Esophagus muscularis mucosa (tissue), 4 donors: ENCODE measurements at places on chromosomes 13 and 19.

GRCh38 chr13:98838776-98839175 lies 86.3 kb upstream of the SLC15A1 start:
- no peak for DNase-seq

DNA sequence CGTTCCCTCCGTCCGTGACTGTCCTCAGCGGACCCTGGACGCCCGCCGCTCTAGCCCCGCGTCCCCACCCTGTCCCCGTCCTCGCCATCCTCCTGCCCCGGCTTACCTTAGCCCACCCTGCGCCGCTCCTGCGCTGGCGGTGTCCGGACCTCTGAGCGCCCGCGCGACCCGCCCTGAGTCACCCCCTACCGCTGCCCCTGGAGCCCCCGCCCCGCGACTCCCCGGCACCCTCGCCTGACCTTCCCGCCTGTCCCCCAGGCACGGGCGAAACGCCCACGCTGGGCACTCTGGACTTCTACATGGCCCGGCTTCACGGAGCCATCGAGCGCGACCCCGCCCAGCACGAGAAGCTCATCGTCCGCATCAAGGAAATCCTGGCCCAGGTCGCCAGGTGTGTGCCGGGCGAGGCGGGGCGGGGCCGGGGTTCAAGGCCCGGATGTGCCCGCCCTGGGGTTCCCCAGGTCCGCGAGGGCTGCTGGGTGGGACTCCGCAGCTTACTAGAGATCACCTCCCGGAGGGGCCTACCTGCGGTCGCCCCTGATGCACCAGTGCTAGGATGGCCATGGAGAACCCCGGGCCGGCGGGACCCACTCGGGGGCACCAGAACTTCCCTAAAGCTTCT lies 5.1 kb downstream of the HMG20B start:
- DNase-seq = no peak

GRCh38 chr13:69306766-69307165 lies 800.9 kb upstream of the ATXN8OS start:
- no peak for DNase-seq

DNA sequence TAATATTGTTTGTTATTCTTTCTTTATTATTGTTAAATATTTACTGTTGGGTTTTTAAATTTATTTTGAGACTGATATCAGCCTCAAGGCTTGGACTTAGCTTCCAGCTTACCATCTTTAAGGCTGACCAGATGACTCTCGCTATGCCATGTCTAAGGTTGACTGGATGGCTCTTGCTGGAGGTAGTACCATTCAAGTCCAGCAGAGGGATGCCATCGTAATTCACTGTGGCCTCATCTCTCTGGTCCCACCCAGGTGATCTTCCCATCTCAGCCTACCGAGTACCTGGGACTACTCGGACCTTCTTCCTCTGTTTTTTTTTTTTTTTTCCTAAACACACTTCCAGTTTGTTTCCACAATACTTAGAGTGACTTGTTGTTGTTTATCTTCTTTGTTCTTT lies 41.7 kb upstream of the ZNF91 start:
- DNase-seq = peak; percentile 53

GRCh38 chr19:4088975-4089374 lies 22.3 kb upstream of the ZBTB7A start:
- DNase-seq = no peak

- no peak for DNase-seq
These were observed 101.3 kb upstream of the SLC15A1 start for GRCh38 chr13:98853771-98854221.

GRCh38 chr19:29505097-29505824 lies 20.5 kb upstream of the VSTM2B start:
- DNase-seq = no peak

DNA sequence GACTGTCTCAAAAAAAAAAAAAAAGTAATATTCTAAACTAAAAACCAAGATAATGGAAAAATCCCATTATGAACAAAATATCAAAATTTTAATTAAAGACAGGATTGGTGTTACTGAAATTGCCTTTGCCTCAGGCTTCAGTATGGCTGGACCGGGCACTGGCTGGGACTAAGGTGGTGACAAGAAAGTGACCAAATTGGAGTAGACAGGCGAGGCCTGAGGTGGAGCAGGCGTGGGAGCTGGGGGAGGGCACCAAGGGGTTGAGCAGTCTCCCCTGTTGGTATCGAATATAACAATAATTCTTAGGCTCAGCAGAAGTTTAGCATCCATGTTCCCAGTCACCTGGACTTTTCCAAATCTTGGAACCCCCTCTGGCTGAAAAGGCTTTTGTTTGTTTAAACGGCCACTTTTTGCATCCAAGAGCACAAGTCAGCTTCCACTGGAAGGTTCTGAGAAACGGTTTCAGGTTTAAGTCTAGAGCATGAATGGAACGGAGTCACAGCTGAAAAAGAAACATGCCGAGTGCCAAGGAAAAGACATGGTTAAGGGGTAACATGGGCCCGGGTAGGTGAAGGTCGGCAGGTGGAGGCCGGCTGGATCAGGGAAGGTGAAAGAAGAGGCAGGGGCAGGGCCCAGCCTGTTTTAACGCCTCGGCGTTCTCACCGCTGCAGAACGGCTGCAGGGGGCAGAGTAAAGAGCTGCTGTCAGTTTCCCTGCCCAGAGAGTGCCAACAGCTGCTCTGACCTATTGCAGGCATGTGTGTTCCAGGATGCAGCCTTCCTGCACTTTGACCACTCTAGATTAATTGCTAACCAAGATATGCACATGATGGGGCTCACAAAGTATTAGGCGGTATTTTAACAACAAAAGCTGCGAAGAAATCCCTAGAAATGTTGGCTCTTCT lies 104.4 kb downstream of the TM9SF2 start:
- DNase-seq = no peak

DNA sequence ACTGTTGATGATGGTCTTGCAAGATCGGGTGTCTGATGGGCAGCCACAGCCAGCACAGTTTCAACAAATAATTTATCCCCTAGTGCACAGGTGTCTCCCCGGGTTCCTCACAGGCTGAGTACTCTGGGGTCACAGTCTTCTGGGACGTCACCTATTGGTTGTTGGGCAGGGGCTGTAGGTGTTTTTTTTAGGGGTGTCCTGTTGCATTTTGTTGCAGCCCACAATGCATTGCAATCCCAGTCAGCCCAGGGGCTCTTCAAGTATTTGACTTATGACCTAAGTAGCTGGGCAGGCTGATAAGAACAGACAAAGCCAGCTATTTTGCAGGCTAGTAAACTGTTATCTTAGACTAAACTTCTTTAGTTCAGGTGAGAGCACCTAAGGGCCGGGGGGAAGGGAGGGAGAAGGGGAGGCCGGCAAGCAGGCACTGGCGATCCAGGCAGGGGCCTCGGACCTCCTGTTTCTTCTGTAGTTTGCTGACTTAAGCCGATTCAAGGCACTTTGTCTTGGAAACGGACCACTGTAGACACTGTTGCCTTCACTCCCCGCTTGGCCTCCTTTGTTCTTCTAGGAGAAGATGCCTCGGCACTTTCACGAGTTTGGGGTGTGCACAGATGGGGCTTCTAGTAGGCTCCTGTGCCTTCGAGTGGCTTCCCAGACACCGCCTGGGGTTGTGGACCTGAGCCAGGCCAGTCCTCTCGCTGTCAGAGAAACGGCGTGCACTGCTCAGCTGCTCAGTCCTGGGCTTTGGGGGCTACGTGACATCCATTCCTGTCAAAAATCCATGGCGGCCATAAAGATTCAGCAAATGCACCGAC lies 33.9 kb upstream of the GRTP1 start:
- DNase-seq = no peak

GRCh38 chr13:59435024-59435423 lies 728.7 kb downstream of the DIAPH3 start:
- DNase-seq = no peak

GRCh38 chr19:29879655-29879974 lies 62.4 kb upstream of the URI1 start:
- no peak for DNase-seq

- DNase-seq = no peak
These were observed 40.3 kb downstream of the DEDD2 start for GRCh38 chr19:42176990-42177685.

DNA sequence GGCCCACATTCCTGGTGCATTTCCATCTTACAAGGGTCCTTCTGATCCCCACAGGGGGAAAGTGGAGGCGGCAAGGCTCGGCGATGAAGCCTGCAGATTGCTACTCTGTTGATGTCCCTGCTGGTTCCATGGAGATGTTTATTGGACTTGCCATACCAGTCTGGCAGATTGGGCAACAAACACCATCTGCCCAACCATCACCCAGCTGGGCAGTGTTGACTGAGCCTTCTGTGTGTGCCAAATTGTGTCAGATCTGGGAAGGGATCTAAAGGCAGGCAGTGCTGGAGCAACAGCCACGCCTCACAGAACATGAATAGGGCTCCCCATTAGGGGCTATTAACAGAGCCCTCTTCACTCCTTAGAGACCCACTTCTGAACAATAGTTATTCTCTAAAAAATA lies 35.0 kb downstream of the FLT1 start:
- no peak for DNase-seq

GRCh38 chr19:9967326-9967725 lies 31.0 kb upstream of the OLFM2 start:
- DNase-seq = no peak

- no peak for DNase-seq
These were observed 4.2 kb downstream of the LIPE start for GRCh38 chr19:42422901-42423461.

DNA sequence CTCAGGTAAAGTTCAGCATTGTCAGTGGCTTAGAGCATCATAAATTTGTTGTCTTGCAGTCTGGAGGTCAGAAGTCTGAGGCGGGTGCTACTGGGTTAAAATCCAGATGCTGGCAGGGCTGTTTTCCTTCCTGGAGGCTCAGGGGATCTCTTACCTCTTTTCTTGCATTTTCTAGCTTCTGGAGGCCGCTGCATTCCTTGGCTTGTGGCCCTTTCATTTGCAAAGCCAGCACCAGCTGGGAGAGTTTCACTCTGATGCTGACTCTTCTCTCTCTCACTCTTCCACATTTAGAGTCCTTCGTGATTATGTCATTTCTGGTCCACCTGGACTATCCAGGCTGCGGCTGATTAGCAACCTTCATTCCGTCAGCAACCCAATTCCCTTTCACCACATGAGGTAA lies 38.1 kb upstream of the SLC10A2 start:
- DNase-seq = no peak

DNA sequence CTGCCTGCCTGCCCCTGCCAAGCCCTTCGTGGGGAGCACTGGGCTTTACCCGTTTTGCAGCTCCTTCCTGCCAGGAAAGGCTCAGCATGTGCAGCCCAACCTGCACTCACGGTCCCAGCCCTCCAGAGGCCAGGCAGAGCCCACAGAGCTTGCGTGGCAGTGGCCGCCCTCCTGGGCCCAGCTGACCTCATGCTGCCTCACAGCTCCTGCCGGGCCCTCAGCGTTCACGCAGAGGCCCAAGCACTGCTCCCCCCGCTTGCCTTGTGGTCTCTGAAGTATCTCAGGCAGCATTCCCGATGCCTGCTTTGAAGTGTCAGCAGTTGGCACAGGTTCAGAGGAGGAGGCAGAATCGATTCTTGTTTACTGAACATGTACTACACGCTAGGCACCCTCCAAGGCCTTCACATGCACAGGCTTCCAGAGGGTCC lies 32.5 kb downstream of the CAPN12 start:
- DNase-seq = no peak

DNA sequence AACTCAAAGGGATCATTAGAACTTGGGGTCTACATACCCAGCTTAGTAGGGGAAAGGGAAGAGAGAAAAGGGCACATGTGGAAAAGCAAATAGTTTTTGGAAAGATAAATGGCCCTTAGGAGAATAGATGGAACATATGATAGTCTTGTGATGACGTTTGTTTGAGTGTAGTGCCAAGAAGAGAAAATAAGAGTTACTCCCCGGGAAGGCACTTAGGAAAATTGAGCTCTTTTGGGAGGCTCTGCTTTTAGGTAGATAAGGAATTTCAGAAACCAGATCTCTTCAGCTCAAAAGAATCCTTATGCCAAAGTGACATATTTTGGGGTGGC lies 44.8 kb upstream of the SERTM1 start:
- no peak for DNase-seq

DNA sequence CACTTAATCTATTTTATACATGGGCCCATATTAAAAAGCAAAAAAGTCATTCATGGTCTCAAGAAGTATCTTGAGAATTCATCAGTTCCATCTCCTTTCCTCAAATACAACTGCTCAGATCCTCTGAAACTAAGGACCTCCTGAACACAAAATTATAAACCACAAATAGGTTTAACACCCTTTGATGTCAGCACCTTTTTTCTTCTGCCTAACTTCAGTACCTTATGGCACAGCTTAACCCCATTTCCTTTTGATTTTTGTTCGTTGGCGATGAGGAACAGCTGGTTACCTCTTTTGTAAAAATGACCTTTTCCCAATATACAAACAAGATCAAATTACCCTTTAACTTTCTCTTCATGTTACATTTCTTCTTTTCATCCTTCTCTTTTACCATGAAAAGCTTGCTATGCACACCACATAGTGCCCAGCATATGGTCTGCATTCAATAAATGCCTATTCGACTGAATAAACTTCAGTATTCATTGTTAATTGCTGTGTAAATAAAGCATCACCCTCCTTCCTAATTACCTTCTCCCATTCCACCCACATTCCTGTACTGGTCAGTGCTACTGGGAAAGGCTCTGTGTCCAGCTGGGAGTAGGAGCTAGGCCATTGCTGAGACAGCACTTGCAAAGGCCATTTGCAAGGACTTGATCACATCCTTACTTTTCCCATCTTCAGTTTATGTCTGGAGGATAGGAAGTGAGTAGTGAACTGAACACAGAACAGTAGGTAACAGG lies 317.9 kb downstream of the SHISA2 start:
- peak; percentile 66 for DNase-seq

DNA sequence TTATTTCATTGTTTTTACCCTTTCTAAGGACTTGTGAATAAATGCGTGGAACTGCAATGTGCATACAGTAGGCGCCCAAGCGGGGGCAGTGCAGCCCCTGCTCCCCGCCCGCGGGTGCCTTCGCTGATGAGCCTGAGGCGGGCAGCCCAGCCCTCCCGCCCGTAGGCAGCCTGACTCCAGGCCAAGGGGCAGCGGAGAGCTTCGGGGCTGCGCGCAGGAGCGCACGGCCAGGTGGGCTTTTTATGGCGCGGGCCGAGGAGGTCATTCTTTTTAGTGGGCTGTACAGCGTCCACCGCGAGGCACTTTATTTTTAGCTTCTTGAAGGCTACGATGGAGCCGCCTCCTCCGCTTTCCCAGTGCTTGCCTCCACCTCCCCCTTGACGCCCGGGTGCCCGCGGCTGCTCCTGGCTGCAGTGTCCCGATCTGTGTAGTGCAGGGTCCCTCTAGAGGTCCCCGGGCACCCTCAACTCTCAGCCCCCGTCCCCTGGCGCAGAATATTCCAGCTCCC lies 60.5 kb downstream of the CCNE1 start:
- DNase-seq = no peak

- DNase-seq = no peak
These were observed 10.5 kb upstream of the MIER2 start for GRCh38 chr19:355134-355533.

DNA sequence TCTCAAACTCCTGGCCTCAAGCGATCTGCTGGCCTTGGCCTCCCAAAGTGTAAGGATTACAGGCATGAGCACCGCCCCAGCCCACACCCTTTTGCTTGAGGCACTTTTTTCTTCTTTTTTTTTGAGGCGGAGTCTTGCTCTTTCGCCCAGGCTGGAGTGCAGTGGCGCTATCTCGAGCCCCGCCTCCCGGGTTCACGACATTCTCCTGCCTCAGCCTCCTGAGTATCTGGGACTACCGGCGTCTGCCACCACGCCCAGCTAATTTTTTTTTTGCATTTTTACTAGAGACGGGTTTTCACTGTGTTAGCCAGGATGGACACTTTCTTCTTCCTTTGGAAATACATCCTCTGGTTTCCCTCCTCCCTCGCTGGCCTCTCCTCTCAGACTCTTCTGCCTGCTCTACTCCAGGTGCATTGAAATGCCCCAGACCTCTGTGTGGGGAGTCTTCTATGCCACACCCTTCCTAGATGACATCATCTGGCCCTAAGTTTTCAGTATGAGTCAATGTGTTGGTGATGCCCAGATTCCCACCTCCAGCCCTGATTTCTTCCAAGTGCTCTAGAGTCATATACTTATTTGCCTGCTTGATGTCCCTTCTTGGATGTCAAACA lies 20.7 kb upstream of the TPT1 start:
- DNase-seq = no peak
